Femur (tissue), 1 donor: ENCODE measurements at places on chromosomes 7 and 10.
A peak's percentile ranks its signal among the peaks of the same experiment; 100 is the strongest.

DNA sequence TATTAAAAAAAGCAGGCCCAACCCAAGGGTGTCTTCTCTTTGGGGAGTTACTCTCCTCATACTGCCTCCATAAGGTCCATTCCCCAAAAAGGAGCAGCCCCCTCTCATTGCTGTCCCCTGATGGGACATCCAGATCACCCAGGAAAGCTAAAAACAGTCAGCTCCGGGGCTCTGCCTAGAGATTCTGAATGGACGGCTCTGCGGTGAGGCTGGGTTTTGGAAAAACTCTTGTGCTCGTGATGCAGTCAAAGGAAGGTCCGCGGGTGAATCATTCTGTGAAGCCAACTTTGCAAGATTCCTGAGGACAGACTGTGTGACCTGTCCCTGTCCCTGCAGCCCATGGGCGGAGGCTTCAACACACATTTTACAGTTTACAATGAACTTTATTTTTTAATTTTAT is 351.5 kb downstream of the TYW1 start:
- no peak for DNase-seq

GRCh38 chr7:151735851-151736402 is 141.0 kb downstream of the PRKAG2 start:
- peak; percentile 54 for DNase-seq

DNA sequence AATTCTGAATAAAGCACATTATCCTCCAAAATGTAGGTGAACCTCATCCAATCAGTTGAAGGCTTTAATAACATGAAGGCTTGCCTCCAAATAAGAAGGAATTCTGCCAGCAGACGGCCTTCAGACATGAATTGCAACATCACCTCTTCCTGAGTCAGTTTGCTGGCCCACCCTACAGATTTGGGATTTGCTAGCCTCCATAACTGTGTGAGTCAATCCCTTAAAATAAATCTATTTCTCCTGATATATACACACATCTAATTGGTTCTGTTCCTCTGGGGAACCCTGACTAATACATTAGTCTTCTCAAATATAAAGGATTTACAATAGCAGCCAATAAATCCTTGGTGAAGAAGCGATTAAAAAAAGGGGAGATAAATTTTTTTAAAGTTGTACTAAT is 34.8 kb upstream of the OSBPL3 start:
- DNase-seq = no peak

DNA sequence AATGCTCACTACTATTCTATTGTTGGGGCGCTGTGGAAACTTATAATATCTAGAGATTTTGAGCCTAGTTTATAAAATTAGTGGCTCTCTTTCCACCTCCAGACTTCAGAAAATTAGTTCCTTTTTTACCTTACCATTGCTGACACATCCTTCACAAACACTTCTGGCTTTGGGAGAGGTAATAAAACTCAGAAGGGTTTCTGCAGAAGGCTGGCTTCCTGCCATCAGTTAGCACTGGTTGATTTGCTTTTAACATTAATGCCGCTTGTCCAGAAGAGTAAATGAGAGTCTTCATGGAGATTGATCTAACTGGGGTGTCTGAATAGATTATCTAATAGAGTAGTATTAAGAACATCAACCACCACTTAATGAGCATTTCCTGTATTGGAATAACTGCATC is 20.3 kb downstream of the ACSM6 start:
- DNase-seq = no peak

GRCh38 chr7:91198371-91198770 is 65.9 kb upstream of the FZD1 start:
- DNase-seq = no peak

GRCh38 chr10:86715156-86715795 is 41.1 kb upstream of the BMPR1A start:
- DNase-seq = no peak

GRCh38 chr7:129434675-129435318 is 565 bp downstream of the STRIP2 start:
- peak; percentile 34 for DNase-seq

DNA sequence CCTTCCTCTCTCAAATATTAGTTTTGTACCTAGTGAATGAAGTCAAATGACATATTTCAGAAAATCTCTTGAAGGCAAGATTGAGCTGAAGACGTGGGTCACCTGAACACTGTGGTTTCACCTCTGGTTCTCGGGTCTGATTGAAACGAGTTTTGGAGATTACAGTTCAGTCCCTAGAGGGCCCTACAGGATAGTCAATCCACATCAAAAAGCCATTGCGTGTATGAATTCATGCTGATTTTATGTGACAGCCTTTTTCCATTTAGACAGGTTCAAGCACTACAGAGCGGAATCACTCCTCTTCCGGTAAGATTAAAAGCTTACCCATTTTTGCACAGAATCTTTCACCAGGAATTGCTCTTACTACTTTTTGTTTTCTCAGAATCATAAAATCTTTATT is 62.2 kb downstream of the VIM start:
- DNase-seq = no peak

GRCh38 chr10:74799721-74800221 is 26.6 kb upstream of the KAT6B start:
- no peak for DNase-seq

DNA sequence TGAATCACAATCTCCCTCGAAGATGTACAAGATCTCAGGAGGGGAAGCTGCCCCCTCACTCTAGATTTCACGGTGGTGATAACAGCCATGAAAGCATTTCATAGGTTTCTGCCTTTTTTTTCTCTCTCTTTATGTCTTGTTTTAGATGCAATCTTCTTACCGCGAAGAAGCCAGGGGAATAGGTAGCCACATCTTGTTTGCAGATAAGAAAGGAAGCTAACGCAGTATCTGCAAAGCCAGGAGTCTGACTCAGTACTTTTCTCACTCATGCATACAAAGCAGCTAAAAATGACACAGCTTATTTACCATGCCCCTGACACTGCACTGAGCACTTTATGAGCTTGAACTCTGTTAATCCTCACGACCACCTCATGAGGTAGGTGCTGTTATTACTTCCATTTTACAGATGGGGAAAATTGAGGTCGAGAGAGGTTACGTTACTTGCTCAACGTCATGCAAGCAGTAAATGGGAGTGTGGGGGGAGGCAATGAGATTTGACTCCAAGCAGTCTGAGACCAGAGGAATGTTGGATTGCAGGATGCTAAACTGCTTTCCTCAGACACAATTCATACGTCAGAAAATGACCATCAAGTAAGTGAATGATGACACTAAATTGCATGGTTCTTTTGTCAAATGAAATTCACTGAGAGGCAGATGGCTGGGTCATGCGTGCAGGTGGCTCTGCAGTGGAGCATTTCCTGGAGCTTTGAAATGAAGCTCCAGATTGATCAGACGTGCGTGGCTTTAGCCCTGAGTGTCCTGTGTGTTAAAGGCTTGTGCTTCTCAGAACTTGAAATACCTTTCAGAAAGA is 3.3 kb downstream of the MAP3K8 start:
- DNase-seq = no peak

GRCh38 chr10:62115321-62115720 is 153.3 kb downstream of the RTKN2 start:
- no peak for DNase-seq

DNA sequence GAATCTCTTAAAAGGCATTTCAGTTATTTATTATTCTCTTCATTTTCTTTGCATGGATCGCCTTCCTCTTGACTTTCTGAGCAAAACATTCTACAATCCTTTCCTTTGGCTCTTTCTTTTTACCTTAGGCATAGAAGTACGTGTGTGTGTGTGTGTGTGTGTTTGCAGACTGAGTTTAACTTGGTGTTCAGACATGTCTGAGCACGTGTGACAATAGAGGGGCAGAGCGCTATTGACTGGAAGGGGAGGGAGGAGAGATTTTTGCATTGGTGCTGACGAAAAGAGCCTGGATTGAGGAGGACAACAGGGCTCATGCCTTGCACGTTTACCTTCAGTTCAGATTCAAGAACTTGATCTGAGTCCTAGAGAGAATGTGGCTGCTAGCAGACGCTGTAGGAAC is 129.8 kb downstream of the SEC23IP start:
- DNase-seq = no peak

DNA sequence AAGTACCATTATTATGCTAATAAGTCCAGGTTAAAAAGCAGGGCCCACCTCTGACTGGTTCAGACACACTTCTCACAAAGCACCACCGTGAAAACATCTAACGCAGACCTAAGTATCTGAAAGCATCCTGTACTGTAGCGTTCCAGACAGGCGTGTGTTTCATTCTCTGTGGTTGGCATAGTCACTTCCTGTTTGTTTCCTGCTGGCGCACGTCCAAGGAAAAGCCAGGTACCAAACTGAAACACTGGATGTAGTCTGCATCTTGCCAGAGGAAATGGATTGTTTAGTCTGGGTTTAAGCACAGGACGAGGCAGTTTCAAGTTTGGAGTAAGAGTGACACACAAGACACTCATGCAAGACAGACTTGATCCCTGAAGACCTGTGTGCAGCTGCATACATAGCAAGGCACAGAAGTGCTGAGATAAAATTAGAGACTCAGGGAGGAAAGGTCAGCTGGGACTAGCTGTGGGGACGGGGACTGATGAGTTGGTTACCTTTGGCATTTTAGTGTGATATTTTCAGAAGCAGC is 23.3 kb downstream of the BPGM start:
- peak; percentile 64 for DNase-seq

- peak; percentile 84 for DNase-seq
Observed at GRCh38 chr7:151051108-151051507, 2.8 kb downstream of the ASIC3 start.

- peak; percentile 30 for DNase-seq
Observed at GRCh38 chr7:23396222-23397015, 73.9 kb downstream of the IGF2BP3 start.

GRCh38 chr7:16347827-16348192 is 73.5 kb downstream of the CRPPA start:
- no peak for DNase-seq
